ENCODE measurements at places on chromosomes 3 and 15. TPM values are rescaled to one million over a fixed set of nuclear protein-coding genes. Genes with fewer than 3 reads are reported as not detected.
A peak's percentile ranks its signal among the peaks of the same experiment; 100 is the strongest.

DNA sequence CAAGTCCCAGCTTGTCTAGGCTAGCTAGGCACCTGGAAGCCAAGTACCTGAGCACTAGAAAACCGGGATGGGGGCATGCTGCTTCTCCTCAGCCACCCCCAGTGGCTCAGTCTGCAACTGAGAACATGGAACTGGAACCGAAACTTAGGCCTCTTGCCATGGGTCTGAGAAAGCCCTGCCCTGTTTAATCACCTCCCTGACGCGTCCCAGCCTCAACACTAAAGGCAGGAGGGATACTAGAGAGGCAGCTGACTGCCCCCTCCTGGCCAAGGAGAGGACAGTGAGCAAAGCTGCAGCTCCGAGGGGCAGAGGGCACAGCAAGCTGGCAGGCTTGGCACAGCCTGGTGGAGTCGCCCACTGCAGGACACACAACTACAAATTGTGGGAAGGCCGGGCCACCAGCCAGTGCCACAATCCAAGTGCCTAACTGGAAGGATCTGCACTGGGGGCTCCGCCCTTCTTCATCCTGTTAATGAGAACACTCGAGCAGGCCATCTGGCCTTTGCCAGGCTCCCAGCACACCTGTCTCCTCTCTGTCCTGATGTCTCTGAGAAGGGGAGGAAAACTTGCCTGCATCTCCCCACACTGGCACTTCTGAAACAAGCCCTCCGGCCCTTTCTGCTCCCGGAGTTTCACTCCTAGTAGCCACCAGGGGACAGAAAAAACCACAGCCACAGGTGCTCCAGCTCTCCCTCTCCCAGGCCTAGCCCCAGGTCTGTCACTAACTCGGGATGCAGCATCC is 53.7 kb downstream of the BDH1 start:
- DNase-seq: no peak

Gene FSTL1
- total RNA-seq: 1.1 TPM

GRCh38 chr3:121750087-121750415 is 510 bp upstream of the GOLGB1 start:
- no peak for DNase-seq

GRCh38 chr3:151599103-151599672 is 134.5 kb upstream of the AADACL2 start:
- no peak for DNase-seq

GRCh38 chr3:13886593-13887129 is 6.8 kb upstream of the WNT7A start:
- DNase-seq: peak; percentile 9

Gene ZNF860
- not detected for total RNA-seq

Gene TM4SF1
- not detected for total RNA-seq

Gene HMCES
- total RNA-seq: 59.7 TPM

- no peak for DNase-seq
Measured at GRCh38 chr3:129560911-129561594, 18.1 kb downstream of the H1-8 start.

DNA sequence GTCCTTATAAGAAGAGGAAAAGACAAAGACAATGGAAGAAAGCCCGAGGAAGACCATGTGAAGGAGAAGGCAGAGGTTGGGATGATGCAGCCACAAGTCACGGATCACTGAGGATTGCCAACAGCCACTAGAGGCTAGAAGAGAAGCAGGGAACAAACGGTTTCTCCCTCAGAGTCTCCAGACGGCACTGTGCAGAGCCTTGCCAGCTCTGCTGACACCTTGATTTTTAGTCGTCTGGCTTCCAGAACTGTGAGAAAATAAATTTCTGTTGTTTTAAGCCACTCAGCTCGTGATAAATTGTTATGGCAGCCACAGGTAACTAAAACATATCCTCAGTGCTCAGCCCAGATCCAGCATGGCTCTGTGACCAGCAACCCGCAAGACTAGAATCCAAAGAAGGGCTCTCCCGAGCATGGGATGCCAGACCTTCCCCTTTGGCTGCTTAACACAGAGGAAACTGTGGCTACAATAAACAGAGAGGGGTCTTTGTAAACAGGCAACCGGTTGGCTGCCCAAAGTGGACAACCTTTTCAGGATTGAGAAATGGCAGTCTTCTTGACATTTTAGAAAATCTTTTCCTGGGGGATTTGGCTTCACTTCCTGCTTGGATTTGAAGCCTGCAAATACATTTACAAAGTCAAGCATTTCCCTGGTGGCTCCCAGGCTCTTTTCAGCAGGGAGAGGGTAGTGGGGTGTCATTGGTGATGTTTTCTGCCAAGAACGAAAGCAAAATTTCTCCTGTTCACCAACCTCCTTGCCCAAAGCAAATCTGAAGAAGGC is 88.7 kb upstream of the ADPGK start:
- DNase-seq: no peak
